T-helper 9 cell (primary cell): ENCODE measurements at places on chromosomes 11 and 22.

- no peak for DNase-seq
These were observed 67.5 kb downstream of the MED15 start for GRCh38 chr22:20574920-20575353.

DNA sequence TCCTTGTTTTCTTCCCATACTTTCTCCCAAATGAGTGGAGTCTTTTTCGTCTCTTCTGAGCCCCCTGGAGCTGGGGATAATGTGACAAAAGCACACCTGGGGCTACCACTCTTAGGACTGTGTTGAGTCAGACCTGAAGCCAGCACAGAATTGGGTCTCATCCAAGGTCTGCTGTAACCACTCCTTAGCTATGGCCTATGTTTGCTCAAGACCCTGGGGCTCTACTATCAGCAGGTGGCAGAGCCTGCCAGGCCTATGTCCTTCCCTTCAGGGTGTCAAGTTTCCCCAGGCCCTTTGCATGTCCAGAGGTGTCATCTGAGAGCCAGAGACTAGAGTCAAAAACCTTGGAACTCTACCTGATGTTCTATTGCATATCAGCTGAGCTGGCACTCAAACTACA, 335.7 kb downstream of the DDX10 start:
- no peak for DNase-seq

DNA sequence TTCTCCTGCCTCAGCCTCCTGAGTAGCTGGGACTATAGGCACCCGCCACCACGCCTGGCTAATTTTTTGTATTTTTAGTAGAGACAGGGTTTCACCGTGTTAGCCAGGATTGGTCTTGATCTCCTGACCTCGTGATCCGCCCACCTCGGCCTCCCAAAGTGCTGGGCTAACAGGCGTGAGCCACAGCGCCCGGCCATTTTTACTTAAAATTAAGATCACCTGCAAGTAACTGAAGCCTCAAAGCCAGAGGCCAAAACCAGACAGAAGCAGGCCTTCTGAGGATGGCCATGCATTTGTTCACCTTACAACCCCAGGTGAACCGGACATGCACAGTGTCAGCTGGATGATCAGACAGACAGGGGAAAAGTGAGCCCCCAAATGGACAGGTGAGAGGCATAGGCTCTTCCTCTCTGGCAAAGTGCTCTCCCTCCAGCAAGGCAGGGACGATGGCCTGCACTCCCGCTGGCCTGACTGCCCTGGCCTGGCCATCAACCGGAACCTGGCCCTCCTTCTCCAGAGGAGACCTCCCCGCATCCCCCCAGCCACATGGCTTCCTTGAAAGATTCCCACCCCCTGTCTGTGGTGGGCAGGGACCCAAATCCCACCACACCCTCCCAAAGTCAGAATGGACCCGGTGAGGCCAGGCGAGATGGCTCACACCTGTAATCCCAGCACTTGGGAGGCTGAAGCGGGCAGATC, 25.9 kb downstream of the APOBEC3H start:
- no peak for DNase-seq

DNA sequence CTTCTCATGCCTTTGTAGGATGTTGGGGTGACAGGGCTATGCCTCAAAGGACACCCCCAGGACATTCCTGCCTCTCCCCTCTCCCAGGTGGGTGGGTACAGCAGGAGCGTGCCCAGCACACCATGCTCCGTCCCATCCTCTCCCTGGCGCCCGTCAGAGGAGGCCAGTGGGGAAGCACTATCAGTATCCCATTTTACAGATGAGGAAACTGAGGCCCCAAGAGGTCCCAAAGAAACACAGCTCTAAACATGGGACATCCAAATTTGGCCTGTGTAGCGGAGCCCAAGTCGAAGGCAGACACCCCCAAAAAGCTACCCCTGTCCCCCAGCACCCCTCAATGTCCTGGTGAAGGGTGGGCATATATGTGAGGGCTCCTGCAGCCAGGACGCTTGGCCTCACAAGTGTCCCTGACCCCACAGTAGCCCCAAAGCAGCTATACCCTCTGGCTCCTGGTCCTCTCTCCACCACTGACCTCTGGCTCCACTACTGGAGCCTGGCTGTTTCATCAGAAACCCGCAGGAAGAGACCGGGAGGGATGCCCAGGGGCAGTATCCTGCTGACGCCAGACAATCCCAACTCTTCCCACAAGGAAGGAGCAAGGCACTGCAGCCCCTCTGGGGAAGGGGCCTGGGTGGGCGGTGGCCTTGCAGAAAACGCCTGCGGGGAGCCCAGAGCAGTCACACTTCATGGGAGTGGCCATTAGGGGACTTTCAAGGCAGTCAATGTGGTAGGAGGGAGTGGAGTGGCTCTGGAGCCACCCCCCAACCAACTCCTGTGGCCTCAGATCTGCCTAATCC, 5.4 kb downstream of the FADS3 start:
- no peak for DNase-seq

DNA sequence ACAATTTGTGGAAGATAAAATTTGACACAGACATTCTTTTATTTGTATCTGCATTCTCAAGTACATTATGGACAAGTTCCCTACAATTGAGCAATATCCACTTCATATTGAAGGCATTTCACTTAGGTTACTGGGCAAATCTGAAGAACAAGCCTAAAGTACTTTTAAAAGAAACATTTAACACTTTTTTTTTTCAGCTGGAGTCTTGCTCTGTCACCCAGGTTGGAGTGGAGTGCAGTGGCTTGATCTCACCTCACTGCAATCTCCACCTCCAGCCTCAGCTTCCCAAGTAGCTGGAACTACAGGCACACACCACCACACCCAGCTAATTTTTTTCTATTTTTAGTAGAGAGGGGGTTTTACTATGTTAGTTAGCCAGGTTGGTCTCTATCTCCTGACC, 70.2 kb downstream of the OR4C45 start:
- no peak for DNase-seq

DNA sequence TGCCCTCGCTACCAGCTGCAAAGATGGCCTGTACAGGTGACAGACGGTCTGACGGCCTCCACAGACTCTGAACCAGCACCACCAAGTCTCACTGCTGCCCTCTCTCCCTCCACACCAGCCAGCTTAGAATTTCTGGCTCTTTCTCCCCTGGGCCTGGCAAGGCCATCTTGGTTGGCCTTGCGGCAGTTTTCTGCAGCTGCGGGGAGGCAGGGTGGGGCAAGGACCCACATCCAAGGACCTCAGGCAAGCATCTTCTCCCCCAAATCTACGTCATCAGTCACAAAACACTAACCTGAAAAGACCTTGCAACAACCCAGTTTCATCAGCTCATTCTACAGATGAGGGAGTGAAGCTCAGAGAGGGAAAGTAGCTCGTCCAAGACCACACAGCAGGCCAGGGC, 11.7 kb upstream of the POLDIP3 start:
- DNase-seq: no peak

GRCh38 chr11:86183694-86184093, 60.9 kb upstream of the EED start:
- DNase-seq: no peak

GRCh38 chr11:128581561-128582272, 5.6 kb downstream of the ETS1 start:
- no peak for DNase-seq

DNA sequence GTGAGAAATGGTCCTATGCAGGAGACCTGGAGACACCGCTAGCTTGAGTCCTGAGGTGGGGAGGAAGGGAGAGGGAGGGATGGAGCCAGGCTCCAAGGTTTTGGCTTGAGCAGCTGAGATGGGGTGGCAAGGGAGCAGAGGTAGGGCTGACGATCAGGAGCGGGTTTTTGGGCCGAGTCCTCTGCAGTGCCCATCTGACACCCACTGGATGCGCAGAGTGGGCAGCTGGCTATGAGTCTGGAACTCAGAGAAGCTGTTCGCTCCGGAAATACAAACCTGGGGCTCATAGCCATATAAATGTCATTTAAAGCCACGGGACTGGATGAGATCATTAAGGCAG, 453 bp upstream of the MAFF start:
- no peak for DNase-seq

GRCh38 chr22:28466399-28466798, 213.2 kb downstream of the TTC28 start:
- no peak for DNase-seq

DNA sequence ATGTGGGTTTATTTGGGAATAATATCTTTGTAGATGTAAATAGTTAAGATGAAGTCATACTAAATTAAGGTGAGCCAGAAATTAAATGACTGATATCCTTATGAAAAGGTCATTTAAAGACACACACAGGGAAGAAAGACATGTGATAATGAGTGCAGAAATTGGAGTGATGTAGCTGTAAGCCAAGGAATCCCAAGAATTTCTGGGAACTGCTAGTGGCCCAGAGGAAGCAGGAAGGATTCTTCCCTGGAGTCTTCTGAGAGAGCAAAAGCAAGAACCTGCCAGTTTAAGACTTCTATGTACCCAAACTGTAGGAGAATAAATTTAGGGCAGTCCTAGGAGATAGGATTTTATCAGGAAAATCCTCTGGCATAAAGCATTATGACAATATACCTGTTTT, 66.9 kb downstream of the LRRC4C start:
- DNase-seq: no peak

DNA sequence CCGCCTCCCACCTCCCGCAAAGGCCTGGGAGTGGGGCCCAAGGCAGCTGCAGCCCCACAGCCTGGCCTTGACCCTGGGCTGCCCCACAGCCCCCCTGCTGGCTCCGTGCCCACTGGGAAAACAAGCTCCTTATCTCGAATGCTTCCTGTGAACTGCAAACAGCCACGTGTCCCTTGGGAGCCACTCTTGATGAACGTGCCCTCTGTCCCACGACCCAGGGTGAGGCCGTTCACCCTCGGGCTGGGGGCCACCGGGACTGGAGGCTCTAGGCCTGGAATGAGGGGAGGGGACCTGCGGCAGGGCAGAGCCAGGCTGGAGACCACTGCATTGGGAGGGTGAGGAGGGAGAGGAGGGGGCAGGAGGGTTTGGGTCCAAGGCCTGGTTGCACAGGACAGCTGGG, 9.5 kb downstream of the H19 start:
- DNase-seq: no peak

DNA sequence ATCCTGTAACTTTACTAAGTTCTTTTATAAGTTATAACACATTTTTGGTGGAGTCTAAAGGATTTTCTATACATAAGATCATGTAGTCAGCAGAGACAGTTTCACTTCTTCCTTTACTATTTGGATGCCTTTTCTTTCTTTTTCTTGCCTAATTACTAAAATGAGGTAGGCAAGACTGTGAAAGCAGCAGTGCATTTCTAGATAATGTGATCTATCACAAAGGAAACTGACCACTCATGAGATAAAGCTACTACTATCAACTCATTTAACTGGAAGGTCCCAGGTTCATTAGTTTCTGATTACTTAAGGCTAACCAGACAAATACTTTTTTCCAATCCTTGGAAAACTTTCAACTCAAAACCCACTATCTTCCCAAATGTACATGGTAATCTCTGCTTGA, 196.2 kb upstream of the E2F8 start:
- no peak for DNase-seq

DNA sequence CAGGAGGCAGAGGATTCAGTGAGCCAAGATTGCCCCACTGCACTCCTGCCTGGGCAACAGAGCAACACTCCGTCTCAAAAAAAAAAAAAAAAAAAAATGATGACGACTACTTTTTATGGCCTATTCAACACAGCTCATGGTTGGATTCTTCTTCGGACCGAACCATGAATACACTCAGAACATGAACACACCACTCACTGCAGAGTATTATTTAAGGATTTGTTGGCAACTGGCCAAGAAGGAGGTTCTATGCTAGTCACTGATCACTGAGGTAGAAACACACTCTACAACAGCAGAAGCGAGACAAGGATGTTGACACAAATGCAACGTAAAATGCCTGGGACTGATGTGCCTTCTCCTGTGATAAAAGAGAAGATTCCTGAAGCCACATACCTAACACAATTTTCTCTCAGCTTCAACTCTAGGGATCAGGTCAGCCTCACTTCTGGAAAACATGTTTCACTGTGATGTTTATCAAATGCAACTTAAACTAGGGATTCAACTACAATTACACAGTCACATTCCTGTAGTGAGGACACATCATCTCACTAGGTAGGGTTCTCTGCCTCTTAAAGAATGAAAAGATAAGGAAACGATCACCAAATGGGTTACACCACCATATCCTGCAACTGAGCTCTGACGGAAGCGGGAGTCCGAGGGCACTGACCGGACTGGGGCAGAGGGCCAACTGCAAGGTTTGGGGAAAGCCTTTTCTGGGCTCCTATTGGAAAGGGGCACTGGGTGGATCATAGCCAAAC, 82.5 kb downstream of the SGSM3 start:
- no peak for DNase-seq

- no peak for DNase-seq
These were observed 163.0 kb downstream of the GRIK4 start for GRCh38 chr11:120674542-120674941.

- DNase-seq: no peak
These were observed 90.8 kb upstream of the ALKBH3 start for GRCh38 chr11:43789700-43790443.

DNA sequence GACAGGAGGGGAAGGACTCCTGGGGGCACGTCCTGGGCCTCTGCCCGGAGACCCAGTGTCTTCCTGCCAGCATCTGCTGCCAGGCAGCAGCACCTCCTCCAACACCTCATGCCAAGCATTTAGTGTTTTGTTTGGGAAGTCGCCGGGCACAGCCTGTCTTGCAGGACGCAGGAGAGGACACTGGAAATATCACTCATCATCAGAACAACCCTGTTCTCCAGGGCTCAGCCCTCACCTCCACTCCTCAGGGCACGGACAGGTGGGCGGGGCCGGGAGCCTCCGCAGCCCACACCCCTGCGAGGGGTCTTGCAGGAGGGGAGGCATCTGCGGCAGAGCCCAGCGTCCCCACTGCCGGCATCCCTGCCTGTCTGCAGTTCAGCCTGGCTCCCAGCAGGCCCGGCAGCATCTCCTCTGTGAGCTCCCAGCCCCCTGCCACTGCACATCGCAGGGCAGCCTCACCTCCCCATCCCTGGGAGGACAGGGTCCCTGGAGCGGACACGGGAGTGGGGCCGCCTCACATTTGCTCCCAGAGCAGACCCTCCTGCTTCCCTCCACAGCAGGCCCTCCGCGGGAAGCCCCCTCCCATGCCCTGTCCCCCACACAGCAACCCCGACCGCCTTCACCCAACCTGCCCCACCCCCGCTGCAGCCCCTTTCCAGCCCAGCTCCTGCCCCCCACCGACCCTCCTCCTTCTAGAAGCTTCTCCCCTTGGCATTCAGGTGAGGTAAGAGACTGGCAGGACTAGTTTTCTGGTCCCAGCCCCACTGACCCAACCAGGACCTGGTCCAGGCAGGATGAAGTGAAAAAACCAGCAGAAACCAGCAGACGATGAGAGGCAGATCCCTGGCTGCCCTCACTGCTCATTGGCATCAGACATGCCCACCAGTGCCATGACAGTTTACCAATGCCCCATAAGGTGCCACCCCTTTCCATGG, 72.7 kb downstream of the BRD1 start:
- DNase-seq: no peak

DNA sequence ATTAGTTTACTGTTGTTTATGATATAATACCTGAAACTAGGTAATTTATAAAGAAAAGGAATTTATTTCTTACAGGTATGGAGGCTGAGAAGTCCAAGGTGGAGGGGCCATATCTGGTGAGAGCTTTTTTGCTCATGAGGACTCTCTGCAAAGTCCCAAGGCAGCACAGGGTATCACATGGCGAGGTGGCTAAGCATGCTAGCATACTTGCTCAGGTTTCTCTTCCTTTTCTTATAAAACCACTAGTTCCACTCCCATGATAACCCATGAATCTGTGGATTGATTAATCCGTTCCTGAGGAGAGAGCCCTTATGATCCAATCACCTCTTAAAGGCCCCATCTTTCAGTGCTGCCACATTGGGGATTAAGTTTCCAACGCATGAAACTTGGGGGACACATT, 82.7 kb downstream of the PHF21A start:
- DNase-seq: no peak
